ENCODE measurements at places on chromosomes 1 and 21.
A peak's percentile ranks its signal among the peaks of the same experiment; 100 is the strongest.

DNA sequence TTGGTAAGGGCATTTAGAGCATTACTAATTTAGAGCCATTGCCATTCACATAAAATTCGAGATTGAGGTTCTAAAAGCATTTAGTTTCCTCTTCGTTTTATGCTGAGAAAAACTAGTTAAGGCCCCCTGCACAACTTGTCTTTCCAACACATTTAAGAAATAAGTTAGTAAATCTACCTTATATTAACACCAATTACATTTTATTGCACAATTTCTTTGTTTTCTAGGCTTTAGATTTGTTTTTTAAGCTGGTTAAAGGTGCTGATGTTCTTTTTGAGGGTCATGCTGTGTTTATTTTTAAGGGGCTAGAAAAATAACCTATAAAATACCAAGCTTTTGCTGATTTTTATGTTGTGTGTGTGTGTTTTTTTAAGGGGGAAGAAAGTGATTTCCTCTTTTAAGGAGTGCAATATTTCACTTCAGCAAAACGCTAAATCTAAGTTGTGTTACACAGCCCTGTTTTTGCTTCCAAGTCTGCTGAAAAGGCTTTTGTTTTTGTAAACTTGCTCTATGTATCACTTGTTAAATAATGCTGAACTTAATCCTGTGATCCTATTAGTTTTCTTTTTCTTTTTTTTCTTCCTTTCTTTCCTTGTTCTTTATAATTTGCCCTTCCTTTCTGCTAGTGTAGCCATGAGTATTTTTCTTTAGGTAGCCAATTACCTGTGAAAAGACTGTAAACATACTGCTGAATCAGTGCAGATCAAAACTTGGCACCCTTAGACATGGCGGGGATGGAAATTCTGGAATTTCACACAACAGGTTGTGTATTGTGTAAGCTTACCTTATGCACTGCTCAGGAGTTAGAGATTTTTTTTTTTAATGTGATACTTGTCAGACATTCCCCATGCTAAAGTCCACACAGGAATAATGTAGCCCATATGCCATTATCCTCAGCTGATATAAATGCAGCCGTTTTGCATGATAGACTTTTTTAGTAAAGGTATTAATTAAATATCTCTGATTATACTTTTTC is 1.5 kb downstream of the CEPT1 start:
- no peak for DNase-seq

DNA sequence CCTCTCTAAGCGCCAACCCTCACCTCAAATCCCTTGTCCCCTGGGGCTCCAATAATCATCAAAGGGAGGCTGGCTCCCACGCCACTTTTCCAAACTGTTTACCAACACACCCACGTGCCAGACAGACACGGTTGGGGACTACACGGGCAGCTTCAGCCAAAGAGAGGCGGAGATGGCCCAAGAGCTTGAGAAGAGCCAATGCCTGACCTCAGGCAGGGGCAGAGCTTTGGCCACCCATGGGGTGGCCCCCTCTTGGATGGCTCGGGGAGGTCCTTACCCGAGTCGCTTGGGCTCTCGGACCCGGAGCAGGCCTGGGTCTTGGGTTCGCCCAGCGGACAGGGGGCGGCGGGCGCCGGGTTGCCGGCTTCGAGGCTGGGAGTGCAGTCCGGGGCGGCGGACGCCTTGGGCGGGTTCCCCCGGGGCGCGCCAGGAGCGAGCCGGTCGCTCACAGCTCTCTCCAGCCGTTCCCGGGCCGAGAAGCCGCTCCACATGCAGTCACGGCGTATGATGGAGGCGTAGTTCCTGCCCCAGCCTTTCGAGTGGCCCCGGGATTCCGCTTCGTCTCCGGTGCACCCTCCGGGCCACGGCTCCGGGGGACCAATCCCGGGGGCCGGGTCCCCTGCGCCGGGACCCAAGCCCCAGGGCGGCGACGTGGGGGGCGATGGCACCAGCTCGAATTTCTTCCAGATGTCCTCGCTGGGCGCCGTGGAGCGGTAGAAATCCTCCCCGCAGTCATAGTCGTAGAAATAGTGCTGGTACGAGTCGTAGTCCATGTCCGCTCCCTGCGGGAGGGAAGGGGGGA is 854 bp downstream of the MYCL start:
- peak; percentile 48 for DNase-seq

DNA sequence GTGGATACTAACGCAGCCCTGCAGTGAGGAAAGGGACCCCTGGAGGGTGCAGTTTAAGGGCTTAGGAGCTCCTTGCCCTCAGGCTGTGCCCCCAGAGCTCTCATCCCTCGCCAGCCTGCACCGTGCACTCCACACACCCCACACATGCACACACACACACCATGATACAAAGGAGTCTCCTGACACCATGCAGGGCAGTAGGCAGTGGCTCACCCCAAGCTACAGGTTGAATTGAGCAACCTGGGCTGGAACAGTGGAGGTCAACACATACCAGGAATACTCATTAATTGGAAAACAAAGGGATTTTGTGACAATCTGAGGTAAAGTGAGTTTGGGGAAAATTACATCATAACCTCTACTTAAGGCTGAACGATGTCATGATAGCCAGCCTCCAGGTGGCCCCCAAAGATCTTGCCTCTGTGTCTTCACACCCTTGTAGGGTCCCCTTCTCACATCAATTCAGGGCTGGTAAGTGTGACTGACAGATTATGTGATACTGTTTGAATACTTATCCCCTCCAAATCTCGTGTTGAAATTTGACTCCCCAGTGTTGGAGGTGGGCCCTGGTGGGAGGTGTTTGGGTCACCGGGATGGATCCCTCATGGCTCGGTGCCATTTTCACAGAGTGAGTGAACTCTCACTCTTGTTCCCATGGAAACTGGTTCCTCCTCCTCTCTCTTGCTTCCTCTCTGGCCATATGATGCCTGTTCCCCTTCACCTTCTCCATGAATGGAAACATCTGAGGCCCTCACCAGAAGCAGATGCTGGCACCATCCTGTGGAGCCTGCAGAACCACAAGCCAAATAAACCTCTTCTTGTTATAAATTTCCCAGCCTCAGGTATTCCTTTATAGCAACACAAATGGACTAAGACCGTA is 111.0 kb upstream of the RAB4A start:
- no peak for DNase-seq

GRCh38 chr1:6470132-6471085 is 4.4 kb upstream of the TNFRSF25 start:
- DNase-seq: no peak

DNA sequence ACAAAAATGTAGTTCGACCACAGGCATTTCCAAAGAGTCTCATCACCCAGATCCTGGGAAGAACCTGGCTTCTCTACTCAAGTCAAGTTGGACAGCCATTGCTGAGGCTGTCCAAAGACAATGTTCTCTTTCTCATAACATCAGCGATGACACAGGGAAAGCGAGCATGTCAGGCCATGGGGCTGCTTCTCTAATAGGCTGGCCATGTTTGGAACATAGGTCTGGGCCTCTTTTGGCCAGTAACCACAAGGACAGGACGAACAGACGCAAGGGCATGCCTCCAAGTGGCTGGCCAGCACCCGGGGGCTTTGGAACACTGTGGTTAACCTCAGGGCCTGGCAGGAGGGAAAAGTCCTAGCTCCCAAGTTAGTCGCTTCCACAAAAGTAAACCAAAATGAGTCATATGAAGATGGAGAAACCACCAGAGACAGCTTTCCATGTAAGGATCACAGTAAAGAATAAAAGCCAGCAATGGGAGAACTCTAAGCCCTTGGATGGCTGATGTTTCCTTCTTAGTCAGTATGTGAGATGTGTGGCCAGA is 80.6 kb upstream of the SLC44A3 start:
- no peak for DNase-seq

DNA sequence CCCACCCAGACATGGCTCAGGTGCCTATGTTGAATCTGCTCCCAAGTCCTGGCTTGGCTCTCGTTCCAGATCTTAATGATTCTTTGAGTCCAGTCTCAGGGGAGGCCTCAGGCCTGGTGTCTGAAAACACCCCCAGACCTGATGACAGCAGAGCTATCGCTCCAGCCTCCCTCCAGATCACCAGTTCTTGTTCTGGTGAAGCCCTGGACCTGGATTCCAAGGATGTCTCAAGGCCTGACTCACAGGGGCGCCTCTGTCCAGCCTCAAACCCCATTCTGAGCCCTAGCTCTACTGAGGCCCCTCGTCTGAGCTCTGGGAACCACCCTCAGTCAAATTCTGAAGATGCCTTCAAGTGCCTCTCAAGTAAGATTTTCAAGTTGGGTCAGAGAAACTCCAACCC is 11.4 kb downstream of the MROH7 start:
- no peak for DNase-seq

DNA sequence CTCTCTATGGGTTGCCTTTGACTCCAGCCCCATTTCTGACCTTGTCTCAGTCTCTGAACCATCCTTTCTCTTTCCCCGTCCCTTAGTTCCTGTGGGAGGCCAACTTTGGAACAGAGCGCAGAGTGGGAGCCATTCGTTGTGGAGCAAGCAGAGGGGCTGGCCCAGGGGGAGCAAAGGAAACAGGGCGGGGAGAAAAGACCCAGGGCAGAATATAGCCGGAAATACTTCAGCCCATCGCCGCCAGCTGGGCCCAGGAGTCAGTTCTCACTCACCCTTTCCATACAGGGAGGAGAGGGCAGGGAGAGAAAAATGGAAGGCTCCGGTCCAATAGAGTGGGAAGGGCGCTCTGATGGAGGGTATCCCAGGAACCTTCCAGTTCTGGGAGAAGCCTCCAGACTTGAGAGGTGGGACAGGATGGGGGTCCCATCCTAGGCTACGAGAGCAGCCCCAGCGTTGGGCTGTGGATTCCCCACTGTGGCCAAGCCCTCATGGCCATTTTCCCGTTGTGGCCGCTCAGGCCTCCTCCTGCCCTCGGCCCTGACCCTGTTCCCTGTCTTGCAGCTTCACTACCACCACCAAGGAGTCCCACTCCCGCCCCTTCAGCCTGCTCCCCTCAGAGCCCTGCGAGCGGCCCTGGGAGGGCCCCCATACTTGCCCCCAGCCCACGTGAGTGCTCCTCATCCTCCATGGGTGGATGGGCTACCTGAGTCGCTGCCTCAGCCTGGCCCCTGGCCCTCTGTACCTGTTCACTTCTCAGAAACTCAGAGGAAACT is 10.9 kb downstream of the PEAR1 start:
- no peak for DNase-seq

DNA sequence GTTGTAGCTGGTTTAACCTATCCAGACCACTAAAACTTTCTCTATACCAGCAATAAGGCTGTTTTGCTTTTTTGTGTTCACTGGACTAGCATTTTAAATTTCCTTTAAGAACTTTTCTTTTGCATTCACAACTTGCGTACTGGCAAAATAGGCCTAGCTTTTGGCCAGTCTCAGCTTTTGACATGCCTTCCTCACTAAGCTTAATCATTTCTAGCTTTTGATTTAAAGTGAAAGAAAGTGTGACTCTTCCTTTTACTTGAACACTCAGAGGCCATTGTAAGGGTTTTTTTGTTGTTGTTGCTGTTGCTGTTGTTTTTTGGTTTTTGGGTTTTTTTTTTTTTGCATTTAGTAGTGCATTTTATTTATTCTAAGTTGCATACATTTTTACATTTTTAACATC is 15.2 kb downstream of the RPAP2 start:
- DNase-seq: no peak

DNA sequence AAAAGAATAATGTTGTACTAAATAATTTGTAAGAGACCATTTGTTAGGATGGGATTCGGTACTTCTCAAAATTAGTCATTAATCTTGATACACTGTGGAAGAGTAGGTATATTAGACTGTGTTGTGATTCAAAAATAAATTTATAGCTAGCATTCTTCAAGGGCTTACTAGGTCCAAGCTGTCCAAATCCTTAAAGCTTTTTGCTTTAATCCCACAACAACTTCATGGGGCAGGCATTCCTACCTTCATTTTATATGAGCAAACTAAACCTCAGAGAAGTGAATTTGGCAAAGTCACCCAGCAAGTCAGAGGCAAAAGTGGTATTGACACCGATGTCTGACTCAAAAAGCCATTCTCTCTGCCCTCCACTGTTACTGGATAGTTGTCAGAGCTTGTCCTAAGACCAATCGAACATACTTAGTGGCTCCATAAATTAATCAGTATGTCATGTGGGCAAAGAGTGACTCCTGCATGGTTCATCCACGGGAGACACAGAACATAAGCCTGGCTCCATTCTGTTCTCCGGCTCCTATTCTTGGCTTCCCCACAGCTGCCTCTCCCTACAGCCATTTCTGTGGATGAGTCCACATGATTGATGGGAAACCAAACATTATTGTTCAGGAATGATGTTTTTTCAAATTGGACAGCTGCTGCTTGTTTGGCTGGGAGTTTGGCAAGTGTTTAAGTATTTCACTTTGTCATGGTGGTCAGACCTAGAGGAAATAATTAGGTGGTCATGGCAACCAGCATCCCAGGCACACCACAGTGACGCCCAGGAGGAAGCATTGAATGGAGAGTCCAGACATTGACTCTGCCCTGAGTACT is 133.4 kb upstream of the FGGY start:
- no peak for DNase-seq

DNA sequence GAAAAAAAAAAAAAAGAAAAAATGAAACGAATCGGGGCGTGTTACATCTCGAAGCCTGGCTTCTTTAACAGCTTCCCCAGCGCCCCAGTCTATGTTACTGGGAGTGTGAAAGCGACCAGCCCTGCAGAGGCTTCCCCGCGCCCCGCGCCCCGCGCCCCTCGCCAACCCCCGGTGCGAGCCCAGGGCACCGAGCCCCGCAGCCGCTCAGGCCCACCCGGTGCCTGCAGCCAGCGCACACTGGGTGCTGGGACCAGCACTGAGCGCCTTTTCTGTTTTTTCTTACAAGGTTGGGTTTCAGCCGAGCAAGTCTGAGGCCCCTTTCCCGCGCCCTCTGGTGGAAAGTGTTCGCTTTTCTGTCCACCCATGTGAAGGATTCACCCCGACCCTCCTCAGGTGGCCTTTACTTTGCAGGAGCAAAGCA is 42.1 kb upstream of the ZNF496 start:
- DNase-seq: peak; percentile 82

- DNase-seq: peak; percentile 74
Observed at GRCh38 chr1:112718691-112719418, 3.7 kb upstream of the PPM1J start.

GRCh38 chr1:68087184-68087583 is 36.8 kb upstream of the DIRAS3 start:
- DNase-seq: no peak

DNA sequence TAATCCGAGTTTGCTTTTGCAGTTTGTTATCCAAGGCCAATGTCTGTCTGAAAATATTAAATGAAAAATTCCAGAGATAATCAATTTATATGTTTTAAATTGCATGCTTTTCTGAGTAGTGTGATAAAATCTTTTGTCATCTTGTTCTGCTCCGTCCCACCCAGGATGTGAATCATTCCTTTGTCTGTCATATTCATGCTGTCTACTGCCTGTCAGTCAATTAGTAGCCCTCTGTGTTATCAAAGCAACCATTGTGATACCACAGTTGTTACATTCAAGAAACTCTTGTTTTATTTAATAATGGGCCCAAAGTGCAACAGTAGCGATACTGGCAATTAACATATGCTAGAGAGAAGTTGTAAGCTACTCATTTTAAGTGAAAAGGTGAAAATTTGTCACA is 819.3 kb downstream of the BRINP3 start:
- no peak for DNase-seq

DNA sequence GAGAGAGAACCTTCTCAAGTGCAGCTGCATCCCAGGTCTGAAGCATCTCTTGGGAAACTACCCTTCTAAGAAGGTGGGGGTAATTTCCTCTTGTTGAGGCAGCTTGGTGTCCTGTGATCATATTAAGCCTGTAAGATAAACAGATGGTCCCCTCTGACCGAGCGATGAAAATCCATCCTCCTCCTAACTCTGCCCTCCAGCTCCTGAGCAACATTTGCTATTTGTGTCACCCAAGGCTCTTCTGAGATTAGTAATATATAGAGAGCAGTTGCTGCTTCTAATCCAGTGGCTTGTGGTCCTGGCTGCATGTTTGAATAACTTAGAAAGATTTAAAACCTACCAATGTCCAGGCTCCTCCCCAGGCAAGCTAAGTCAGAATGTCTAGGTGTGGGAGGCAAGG is 123.7 kb downstream of the DISC1 start:
- no peak for DNase-seq

Measured in RPMI8226 (cell line).